Activated CD4-positive, CD25-positive, alpha-beta regulatory T cell treated with anti-CD3 and anti-CD28 coated beads, Interleukin-2, amount 50 U/mL, for 72 hours (primary cell): ENCODE measurements at places on chromosomes 3 and 15.

- DNase-seq, result no peak
These were observed 47.1 kb downstream of the CMTM7 start for GRCh38 chr3:32438596-32439344.

- peak; percentile 63 for DNase-seq
These were observed 17.6 kb upstream of the CYP11A1 start for GRCh38 chr15:74384881-74385643.

DNA sequence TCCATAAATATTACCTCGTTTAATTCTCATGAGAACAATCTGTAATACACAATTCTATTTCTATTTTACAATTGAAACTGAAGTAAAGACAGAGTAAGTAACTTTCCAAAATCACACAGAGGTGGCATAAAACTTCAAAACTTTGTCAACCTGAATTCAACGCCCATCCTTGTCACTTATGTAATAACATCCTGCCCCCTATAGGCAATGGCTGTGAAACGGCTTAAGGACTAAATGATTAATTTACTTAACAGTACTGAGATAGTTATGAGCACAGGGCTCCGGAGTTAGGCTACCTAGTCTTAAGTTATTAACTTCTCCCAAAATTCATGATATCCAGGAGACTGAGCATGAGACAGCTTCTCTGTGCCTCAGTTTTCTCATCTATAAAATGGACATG is 293.1 kb upstream of the CHRM5 start:
- DNase-seq, result no peak

DNA sequence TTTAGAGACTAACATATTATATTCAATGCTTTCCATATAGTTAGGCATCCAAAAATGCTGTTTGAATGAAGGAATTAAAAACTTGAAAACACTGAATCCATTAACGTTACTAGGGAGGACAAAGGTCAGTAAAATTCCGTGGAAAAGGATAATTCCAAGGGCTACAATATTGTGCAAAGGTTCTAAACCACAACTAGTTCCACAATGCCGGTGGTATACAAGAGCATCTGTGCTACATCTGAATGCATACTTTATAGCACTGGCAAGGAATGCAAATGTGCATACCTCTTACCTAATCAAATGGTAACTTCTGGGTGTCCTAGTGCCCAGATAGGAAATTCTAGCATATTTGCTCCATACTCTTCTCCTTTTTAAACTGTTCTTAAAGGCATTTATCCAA is 2.2 kb downstream of the ICE2 start:
- no peak for DNase-seq

DNA sequence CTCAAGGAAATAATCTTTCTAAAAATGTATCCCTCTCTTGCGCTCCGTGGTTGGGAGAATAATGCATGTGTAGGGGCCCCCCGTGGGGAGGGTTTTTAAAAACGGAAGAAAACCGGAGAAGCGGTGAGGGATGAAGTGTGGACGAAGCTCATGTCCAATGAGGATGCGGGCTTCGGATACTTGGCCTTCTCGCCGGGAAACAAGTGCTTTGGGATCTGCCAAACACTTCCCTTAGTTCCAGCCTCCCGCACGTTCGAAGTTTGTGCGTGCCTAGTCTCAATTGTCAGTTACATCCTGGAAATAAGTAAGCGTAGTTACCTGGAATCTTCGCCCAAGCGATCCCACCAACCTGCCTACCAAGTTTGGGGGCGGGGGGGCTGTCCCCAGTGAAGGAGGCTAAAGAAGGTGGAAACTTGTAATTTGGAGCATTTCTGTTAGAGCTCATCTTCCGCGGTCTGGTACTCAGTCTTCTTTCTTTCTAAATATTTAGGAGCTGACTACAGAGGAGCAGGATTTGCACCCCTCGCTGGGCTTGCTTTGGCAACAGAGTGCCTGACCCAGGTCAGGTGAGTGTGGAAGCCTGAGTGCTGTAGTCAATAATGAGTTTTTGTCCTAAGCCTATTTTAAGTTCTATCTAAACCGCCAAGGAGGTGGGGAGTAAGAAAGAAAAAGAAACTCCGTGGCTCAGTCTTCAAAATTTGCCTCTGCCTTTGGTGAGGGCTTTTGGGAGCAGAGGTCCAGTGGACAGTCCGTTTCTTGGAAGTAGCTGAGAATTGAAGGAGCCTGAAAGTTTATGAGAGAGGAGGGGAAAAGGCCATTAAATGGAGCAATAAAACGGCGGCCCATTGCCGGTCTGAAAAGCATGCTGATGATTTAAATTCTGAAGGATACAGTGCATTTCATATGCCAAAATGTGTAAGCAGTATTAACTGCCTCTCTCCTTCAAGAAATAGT is 1.1 kb downstream of the ITPR1 start:
- DNase-seq, result peak; percentile 37

DNA sequence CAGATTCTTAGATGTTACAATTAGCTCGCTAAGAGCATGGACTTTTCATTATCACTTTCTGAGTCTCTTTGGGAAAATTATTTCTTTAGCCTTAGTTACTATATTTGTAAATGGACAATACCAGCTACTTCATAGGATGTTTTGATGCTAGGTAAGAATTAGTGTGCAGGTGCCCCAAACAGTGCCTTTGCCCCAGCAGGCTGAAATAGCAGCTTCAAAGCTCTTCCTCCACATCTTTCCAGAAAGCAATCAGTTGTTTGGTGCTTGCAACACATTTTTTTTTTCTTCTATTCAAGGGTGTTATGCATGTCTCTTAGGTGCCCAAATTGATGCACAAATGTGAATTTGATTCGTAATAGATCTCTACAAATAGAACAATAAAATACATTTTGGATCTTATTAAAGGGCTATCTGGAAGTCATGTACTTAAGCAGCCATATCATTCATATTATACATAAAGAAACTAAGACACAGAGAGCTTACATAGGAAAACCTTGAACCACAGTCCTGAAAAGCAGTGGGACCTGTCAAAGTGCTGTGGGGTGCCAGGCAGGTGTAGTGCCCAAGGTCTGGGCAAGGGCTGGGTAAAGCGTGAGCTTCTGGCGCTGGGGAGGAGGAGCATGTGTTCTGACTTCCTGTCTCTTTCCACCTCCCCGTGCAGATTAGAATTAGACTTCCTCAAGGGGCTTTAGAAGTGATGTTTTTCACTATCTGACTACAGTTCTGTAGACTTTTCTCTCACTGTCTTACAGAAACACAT is 62.9 kb downstream of the FNDC3B start:
- DNase-seq, result no peak

DNA sequence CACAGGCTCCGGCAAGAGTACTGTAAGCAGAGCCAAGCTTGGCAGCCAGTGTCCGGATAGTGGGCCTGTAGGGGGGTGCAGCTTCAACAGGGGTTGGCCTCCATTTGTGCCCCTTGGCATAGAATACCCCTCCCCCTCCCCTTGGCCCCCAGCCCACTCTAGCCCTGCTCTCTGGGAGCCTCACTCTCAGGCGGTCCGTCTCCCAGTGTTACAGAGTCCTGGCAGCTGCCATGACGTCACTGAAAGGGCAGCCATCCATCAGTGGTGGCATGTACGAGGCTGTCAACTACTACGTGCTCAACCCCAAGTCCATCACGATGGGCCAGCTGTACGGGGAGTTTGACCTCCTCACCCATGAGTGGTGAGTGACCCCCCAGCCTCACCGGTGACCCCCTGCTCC is 50.4 kb downstream of the DNAH1 start:
- DNase-seq, result no peak

- no peak for DNase-seq
These were observed 10.0 kb upstream of the CRTC3 start for GRCh38 chr15:90519688-90520087.

DNA sequence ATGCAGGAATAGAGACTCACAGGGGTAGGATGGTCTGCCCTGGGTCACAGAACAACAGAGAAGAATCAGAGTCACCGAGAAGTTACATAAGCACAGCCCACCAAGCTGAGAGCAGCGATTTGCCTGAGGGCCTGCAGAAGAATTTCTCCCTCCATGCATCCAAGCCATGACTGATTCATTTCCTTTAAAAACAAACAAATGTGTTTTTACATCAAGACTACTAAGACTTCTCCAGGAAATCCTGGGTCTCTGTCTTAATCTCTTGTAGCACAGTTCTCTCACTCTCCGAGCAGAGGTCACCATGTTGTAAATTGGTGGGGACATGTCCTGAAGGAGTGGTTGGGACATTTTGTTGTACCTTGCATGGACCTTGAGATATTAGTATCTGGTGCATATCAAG is 159.8 kb downstream of the THSD4 start:
- no peak for DNase-seq

DNA sequence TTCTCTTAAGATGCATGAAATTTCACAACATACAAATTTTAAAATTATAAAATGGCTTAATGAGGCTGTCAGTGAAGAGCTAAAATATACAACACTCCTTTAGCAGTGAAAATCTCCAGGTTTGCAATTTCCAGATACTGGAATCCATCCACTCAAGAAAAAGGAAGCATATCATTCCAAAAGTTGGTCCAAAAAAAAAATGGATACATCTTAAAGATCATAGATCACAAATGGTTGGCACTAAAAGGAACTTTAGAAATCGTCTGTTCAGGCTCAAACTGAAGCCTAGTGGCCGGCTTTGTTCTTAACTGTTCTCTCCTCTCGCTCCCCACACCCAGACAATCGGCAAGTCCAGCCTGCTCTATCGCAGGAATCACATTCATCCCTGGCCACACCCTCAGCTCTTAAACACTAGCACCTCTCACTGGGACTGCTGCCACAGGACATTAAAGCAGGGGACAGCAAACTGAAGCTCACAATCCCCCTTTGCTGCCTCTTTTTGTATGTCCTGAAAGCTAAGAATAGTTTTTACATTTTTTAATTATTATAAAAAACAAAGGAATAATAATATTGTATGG is 130.3 kb upstream of the CDIN1 start:
- DNase-seq, result no peak

- no peak for DNase-seq
These were observed 121.6 kb downstream of the EEFSEC start for GRCh38 chr3:128274837-128275236.

DNA sequence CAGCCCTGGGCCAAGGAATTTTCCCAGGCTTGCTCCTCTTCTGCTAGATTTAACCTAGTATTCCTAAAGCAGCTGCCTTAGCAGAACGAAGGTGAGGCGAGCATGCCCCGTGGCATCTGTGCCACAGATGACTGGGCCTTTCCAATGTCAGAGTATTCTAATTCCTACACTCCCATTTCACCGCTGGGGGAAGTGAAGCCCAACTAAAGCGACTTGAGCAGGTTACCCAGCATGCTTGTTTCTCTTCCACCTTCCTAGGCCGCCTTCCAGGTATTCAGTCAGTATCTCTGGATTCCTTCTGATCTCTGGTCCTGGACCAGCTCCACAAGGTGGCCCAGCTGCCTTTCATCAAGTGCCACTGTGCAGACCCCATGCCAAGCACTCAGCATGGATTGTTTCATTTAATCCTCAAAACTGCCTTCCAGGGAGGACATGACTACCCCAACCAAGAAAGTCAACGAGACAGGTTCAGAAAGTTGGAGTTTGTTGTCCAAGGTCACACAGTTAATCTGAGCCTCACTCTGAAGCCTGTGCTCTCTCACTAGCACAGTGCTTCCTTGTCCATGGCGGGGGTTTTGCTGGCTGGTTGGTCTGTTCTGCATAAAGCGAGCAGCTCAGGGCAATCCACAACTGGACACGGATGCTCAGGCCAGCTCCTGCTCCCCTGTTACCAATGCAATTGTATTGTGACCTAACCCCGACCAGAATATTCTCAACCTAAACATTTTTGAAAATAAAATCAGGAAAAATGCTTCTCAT is 15.1 kb downstream of the MYO5C start:
- DNase-seq, result no peak

DNA sequence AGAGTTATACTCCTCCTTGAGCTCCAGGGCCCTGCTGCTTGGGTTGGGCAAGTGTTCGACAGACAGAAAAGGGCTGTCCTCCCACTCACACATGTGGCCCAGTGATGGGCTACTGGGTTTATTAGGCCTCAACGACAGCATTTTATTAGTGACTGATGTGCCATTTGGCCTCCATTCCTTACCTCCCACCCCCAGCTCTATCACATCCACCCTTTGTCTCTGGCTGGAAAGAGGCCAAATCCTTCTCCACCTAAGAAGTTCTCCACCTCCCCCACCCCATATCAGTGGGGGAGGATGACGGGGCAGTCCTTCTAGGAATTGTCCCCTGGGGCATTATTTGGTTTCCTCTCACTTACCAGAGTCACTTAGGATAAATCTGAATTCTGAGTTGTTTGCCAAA is 57.1 kb upstream of the WNT5A start:
- no peak for DNase-seq

GRCh38 chr15:90637693-90638092 is 79.5 kb upstream of the BLM start:
- DNase-seq, result no peak

- DNase-seq, result no peak
These were observed 31.6 kb downstream of the PGBD4 start for GRCh38 chr15:34133511-34133910.

GRCh38 chr15:71202712-71203111 is 87.4 kb downstream of the THSD4 start:
- DNase-seq, result no peak

DNA sequence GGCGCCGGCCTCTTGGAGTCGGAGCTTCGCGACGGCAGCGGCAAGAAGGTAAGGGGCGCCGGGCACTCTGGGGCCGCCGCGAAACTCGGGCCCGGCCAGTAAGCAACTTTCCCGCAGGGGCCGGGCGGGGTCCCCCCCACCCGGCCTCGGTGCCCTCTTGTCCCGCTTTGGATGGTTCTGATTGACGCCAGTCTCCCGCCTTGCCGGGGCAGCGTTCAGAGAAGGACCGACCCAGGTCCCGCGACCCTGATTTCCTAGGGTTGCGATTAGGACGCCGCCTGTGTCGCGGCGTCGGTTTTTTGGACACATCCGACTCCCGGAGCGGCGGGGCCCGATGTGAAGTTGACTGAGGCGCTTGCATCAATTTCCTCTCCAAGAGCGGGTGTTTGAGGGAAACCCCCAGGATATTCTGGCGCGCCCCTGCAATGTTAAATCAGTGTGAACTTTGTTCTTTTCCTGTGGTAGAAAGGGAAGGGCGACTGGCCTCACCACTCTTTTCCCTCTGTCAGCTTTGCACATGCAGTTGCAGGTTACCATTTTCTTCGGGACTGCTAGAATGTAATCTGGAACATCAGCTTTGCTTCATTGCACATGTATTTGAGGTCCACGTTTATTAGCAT is 755 bp downstream of the PDE8A start:
- peak; percentile 59 for DNase-seq

DNA sequence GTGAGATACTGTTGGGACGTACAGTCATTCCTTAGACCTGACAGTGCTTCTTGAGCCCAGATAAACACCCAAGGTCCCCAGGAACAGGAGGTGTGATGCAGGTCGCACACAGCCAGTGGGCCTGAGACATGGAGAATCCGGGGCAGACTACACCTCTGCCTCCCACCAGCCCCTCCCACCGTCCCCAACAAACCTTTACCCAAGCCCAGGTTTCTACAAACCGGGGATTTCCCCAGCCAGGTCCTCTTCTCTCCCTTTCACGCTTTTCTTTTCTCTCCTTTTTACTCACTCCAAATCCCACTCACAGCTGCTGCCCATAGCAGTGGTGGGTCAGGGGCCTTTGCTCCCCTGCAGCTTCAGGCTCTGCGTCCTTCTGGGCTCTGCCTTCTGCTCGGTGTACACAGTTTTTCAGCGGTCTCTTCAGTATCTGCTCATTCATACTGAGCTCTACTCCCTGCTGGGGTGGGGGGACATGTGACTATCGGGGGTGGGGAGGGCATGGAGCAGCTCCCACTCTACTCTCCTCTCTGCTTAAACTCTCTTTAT is 4.8 kb upstream of the PCSK6 start:
- DNase-seq, result no peak
